ENCODE measurements at places on chromosomes 3 and 15.

DNA sequence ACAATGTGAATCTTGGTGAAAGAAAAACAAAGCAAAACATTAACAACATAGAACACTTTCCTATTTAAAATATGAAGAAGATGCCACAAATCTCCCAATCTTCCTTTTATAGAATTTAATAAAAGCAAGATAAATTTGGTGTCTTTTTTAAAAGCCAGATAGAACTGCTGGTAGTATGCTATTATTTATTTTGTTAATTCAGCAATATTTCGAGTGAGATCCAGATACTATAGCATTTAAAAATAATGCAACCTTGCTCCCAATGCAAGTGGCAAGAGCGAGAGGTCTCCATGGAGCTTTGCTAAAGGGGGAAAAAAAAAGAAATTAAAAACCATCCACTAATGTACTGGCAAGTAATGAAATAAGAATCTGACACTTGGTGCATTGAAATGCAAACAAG, 121.8 kb downstream of the IL20RB start:
- DNase-seq, result no peak

GRCh38 chr3:34073111-34073510, 274.7 kb downstream of the PDCD6IP start:
- no peak for DNase-seq

GRCh38 chr3:131444180-131444579, 58.6 kb downstream of the MRPL3 start:
- no peak for DNase-seq

GRCh38 chr15:54638666-54639065, 558.1 kb downstream of the RSL24D1 start:
- DNase-seq, result no peak

DNA sequence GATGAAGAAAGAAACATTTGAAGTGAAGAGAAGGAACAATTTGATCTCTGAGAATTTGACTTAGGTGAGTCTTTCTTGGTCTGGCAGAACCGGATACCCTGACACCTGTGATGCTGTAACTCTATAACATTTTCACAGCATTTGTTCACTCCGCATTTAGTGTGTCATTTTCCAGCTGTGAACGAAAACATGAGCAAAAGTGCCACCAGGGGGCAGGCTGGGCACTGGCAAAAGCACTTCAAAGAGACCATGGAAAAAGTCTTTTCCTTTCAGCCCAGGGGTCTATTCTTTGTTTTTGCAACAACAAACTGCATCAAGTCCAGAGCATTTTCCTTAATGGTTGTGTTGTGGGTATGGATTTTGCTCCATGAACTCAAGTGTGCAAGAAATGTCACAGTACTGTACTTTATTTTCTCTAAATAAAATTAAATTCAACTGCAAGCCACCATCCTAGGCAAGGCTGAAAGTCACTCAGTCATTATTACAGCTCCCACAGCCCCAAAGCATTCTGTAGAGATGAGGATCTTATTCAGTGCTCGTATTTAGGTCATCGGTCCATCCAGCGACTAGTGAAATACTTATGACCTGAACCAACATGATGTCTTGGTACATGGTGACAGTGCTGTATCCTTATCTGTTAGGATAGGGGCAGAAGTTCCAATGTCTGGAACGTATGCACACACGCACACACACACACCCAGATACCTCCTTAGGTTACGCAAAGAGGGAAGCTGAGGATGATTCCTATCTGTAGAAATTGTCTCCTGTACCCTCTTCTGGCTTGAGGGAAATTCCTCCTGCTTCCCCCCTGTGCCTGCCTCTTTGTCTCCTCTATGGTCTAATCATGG, 125.5 kb downstream of the GADL1 start:
- peak; percentile 70 for DNase-seq

DNA sequence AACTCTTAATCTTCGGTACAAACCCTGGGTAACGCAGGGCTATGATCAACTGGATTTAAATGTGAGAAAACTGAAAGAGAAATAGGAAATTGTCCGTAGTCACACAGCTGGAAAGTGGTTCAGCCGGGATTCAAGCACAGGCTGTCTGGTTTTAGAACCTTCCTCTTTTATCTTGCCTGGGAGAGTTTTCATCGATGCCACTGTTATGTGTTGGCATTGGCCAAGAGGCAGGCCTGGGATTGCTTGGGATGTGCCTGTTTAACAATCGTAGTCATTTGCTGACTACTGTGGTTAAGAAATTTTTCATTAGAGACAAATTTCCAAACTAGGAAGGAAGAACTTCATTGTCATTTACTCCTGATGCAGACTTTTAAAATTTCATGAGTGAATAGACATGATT, 4.3 kb downstream of the MCTP2 start:
- no peak for DNase-seq

GRCh38 chr15:23484870-23485269, 37.8 kb upstream of the GOLGA6L2 start:
- no peak for DNase-seq
